ENCODE measurements at places on chromosomes 12 and 14.

DNA sequence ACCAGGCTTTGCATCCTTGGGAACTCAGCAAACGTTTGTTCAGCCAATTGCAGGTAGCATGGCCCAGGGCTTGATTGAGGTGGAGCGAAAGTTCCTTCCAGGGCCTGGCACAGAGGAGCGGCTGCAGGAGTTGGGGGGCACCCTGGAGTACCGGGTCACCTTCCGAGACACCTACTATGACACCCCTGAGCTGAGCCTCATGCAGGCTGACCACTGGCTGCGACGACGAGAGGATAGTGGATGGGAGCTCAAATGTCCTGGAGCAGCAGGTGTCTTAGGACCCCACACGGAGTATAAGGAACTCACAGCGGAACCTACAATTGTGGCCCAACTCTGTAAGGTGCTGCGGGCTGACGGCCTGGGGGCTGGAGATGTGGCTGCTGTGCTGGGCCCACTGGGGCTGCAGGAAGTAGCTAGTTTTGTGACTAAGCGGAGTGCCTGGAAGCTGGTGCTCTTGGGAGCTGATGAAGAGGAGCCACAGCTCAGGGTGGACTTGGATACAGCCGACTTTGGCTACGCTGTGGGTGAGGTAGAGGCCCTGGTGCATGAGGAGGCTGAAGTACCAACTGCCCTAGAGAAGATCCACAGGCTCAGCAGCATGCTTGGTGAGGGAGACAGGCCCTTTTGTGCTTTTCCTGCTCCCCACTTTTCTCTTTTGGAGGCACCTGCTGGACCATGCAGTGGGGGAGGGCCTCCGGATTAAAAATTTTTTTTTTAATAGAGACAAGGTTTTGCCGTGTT, 799 bp downstream of the THTPA start:
- DNase-seq = no peak

DNA sequence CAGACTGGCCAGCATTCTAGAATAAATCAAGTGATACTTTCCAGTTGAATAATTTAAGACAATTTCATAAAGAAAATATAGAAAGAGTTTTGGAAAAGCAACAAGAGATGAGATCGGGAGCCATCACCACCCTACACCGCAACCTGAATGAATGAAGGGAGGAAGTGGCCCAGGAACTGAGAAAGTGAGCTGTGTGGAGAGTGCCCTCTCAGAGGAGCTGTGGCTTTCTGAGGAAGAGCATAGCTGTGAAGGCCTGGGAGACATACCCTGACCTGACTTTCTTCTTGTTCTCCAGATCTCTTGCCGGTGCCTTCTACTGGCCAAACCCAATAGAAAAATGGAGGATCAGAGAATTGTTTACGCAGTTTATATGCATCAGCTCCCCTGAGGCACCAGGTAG, 79.3 kb upstream of the TSPAN8 start:
- no peak for DNase-seq

DNA sequence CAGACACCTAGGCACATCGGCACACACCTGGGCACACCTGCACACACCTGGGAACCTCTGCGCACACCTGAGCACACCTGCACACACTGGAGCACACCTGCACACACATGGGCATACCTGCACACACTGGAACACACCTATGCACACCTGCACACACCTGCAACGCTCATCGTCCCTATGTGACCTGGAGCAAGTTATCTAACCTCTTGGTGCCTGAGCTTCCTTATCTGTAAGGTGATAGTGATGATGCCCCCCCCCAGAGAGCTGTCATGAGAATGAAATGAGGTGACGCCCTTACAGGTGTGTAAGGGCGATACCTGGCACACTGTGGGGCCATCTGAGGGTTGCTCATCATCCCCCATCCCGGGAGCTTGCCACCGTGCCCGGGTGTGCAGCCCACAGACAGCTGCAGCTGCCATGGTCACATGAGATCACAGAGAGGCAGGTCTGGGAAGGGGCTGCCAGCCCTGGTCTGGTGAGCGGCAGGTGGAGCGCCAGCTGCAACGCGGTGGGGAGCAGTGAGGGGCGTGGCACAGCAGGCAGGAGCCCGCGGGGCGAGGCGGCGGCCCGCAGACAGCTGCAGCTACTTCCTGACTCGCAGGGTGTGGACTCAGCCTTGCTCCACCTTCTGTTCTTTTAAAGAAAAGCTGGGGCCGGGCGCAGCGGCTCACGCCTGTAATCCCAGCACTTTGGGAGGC, 59.9 kb upstream of the FBRSL1 start:
- peak; percentile 92 for DNase-seq

DNA sequence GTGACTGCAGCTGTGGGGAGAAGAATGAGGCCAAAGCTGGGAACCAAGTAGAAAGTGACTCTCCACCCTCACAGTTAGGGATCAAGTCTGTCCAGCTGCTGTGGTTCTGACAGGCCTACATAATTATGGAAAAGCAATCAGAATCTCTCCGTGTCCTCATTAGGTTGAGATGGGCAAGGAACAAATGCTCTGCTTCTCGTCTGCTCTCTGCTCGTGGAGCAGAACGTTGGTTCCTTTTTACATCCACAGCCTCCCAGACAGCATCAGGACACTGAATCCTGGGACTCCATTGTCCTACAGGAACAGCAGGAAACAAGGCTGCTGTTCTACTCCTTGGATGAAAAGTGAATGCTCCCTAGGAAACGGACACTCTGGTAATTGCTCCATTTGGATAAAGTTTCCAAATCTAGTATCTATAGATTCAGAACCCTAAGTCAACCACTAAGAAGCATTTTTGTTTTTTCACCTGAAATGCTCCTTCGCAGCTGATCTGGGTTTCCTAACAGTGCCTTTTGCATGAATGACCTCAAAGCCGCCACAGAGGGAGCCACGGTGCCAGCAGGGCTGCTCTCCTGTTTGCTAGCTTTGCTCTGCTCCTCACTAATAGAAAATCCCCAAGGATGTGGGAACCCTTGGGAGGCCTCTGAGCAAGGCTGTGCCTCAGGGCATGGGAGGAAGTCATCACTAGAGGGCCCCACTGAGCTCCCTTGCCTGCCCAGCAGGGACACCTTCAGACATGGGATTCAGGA, 102.0 kb downstream of the EGLN3 start:
- peak; percentile 80 for DNase-seq

- no peak for DNase-seq
These were observed 86.3 kb downstream of the EML5 start for GRCh38 chr14:88706425-88706824.

DNA sequence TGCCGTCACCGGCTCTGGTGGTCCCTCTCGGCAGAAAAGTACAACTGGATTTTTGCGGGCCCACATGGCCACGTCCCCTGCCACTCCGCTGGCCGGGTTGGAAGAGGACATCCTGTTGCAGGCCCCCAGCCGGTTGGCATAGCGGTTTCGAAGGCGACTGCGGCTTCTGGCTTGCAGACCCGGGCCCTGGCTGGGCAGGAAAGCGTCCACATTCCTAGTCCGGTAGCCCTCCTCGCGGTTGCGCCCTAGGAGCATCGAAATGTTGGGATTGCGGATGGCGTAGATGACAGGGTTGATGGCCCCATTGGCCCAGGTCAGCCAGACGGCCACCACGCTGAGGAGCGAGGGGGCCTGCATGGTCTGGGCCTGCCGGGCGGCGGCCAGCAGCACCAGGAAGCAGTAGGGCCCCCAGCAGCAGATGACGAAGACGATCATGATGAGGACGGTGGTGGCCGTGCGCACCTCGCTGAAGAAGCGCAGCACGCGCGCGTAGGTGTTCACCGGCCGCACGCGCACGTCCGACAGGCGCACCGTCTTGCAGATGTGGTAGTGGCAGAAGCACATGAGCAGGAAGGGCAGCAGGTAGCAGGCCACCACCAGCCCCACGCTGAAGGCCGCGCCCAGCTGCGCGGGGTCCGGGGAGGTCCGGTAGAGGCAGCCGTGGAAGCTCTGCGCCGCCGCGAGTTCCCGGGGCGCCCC, 1.2 kb downstream of the GPR135 start:
- peak; percentile 34 for DNase-seq

DNA sequence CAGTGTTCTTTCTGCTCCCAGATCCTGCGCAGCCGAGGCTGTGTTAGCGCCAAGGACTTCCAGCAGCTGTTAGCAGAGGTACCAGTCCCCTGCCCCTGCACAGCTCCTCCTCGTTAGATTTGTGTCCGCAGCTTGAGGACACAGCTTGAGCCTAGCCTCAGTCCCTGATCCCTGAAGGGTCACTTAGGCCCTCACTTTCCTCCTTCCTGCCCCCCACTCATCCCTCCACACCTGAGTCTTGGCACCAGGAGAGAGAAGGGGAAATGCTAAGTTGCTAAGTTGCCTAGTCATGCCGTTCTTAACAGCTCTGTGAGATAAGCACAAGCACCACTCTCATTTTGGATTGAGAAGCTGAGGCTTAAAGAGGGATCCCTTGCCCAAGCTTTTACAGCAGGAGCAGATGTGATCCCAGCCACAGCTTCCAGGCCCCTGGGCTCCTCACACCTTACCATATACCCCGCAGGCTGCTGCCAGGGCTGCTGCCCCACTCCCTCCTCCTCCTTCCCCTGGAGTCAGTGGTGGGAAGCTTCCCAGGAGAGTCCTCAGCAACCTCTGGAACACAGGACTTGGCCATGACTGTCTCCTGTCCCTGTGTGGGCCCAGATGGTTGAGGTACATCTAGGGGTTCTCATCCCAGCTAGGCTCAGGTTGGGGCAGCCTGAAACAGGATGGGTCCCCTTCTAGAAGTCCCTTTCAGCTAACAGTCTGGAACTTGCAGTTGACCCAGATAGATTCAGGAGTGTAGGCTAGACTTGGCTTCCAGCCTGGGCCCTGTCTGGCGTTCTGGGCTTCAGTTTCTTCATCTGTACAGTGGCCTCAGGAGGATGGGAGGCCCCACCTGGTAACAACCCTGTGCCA, 975 bp downstream of the OGFOD2 start:
- no peak for DNase-seq

DNA sequence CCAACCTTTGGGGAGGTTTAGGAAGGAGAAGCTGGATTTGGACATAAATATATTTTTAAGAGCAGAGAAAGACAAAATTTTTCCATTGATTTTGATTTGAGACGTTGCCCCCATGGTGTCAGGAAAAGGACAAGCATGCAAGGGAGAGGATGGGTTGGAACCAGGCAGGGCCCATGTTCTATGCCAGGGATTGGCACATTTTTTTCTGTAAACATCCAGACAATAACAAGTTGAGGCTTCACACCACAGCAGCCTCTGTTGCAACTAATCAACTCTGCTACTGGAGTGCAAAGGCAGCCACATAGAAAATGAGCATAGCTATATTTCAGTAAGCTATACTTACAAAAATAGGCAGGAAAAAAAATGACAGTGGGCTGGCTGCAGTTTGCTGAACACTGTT, 44.7 kb downstream of the NR1H4 start:
- no peak for DNase-seq

DNA sequence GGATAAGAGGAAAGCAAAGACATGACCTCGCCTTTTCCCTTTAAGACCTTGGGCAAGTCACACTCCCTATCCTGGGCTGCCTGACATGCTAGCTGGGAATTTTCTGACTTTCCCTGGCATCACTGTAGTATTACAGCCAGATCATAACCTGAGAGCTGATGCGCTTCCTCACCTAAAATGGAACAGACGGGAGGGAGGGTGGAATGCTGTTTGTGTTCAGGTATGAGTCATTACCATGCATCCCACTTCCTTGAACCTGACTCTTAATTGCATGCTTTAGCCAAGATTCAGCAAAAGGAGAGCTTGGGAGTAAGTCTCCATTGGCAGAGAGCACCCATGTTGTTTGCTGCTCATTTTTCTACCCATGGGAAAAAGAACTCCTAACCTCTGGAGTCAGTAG, 156.5 kb downstream of the KCNK10 start:
- DNase-seq = no peak

DNA sequence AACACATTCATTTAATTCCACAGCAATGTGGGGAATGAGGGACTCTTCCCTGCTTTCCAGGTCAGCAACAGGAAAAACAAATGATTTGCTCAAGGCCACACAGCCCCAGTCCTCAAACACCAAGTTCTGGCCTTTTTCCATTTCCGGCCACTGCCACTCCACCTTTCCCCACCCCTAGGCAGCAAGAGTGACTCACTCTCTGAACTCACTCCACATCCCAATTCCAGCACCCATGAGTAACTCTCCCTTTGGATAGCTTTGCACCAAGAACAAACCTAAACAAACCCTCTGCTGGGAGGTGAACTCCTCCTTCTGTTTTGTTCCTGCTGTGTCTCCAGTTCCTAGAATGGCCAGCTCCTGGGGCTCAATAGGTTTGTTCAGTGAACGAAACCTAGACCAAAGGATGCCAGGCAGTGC, 30.4 kb upstream of the PLEKHG6 start:
- DNase-seq = no peak

GRCh38 chr14:23217032-23218020, 20.4 kb upstream of the RNF212B start:
- DNase-seq = no peak

GRCh38 chr12:3795066-3795465, 42.2 kb upstream of the CRACR2A start:
- DNase-seq = peak; percentile 73

- DNase-seq = no peak
These were observed 25.5 kb upstream of the LMNTD1 start for GRCh38 chr12:25578411-25579143.

- no peak for DNase-seq
These were observed 504.7 kb downstream of the LRFN5 start for GRCh38 chr14:42111355-42111754.

- no peak for DNase-seq
These were observed 3.5 kb downstream of the TEDC1 start for GRCh38 chr14:105494606-105494929.

DNA sequence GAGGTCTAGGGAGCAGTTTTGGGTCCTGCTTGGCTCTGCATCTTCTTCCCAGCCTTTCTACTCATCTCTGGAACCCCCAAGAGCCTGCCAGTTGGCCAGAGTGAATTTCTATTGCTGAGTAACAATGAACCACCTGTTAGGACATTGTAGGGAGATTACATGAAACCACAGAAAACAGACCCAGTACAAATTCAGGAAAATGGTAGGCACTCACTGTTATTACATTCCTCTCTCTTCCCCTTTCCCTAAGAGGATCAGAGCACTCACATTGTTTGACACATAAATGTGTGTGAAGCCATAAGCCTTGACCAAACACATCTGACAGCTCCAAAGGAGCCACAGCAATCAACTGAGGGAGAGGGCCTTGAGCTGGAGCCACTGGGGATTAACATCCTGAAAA, 216.1 kb downstream of the TMEM132D start:
- DNase-seq = no peak

- DNase-seq = peak; percentile 22
These were observed 318.4 kb downstream of the RAD51B start for GRCh38 chr14:68137704-68138619.

DNA sequence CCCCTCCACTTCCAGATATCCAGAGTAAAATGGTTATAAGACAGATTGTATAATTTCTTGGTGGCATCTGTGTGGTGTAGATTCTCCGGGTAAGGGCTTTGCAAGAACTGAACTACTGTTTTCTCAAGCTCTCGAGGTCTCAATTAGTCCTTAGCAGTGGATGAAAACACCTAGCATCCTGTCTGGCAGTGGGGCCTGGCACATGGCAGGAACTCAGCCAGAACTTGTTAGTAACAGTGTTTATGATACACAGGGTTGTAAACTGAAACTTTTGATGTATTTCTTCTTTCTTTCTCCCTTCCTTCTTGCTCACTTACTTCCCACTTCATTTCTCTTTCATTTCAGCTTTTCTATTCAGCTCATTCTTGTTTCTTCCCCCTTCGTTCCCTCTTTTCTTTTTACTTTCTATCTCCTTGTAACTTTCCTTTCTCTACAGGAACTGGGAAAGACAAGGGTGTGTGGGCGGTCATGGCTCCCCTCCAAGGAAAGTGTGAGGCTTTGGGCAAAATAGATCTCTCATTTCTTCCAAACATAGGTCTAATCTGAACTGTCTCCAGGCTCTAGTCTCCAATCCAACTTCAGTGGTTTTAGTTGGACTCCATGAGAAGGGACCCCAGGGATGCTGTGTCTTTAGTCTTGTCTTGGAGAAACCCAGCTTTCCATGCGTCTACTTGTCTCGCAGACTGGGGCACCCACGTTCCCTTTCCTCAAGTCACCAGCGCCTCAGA, 159.7 kb downstream of the PAH start:
- DNase-seq = no peak
